ELR (cell line): ENCODE measurements at places on chromosomes 3 and 15.

DNA sequence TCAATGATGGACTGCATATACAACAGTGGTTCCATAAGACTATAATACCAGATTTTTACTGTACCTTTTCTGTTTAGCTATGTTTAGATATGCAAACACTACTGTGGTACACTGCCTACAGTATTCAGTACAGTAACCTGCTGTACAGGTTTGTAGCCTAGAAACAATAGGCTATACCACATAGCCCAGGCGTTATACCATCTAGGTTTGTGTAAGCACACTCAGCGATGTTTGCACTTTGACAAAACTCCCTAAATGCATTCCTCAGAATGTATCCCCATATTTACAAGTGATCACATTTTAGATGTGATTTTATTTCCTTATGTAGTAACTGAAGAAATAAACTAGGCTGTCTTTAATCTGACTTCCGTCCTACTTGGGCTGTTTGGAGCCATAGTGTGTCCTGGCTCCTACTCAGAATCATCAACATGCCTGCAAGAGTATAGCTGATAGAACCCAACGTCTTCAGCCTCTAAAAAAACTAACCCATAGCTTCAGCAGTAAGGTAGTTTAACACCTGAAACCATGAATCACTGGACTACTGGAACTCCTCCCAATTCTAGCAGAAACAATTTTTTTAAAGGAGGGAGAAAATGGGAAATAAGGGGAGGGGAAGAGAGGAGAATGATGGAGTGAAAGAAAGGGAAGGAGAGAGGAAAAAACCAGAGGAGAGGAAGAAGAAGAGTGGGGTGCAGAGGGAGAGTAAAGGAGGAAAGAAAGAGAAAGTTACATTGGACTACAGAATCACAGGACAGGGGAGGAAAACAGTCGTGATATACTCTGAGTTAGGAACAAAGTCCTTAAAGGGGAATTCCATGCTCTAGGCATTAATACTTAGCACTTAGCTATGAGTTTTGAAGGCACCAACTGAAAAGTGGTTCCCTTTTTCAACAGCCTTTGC lies 67.7 kb upstream of the PLXND1 start:
- DNase-seq = no peak

DNA sequence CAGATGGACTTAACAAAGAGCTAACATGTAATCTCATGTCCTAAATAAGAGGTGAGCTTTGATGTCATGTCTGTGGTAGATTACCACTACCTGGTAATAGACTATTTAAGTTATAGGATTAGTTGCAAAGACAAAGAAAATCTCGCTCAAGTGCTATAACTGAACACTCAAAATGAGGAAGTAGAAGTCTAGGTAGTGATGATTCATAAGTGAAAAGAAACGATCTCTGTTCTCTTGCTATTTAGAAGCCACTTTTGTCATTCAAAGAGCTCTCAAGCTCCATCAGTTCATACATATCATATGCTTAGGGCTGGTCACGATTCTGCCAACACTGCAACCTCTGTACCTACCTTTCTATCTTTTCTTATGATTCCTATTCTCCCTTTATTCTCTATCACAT lies 110.9 kb downstream of the EDEM1 start:
- no peak for DNase-seq

GRCh38 chr3:66507423-66508260 lies 6.8 kb upstream of the LRIG1 start:
- no peak for DNase-seq

GRCh38 chr3:122092460-122093165 lies 37.5 kb downstream of the CD86 start:
- peak; percentile 71 for DNase-seq

GRCh38 chr3:52827441-52827840 lies 3.0 kb downstream of the ITIH4 start:
- DNase-seq = peak; percentile 63

- DNase-seq = no peak
Measured at GRCh38 chr3:18415167-18415566, 10.0 kb downstream of the SATB1 start.

GRCh38 chr15:25668236-25668795 lies 194.8 kb downstream of the ATP10A start:
- no peak for DNase-seq

GRCh38 chr3:16587047-16587680 lies 18.1 kb downstream of the DAZL start:
- no peak for DNase-seq
